CD4-positive, alpha-beta memory T cell (primary cell): ENCODE measurements at places on chromosomes 16 and 17. TPM values are rescaled to one million over a fixed set of nuclear protein-coding genes. Genes with fewer than 3 reads are reported as not detected.

Gene C16orf89
- not detected for total RNA-seq

Gene NPLOC4
- total RNA-seq: 105 TPM

- DNase-seq: no peak
These were observed 4.1 kb downstream of the USP31 start for GRCh38 chr16:23145186-23145585.

Gene NOXO1
- total RNA-seq: 0.47 TPM

- DNase-seq: no peak
These were observed 3.4 kb upstream of the RASD1 start for GRCh38 chr17:17499402-17500145.

- no peak for DNase-seq
These were observed 8.7 kb downstream of the EIF1 start for GRCh38 chr17:41697122-41697962.

GRCh38 chr17:67421869-67422273 is 44.8 kb downstream of the PITPNC1 start:
- peak; percentile 89 for DNase-seq

- no peak for DNase-seq
These were observed 8.8 kb downstream of the NFATC3 start for GRCh38 chr16:68093816-68094613.

Gene MEOX1
- 2.1 TPM for total RNA-seq

- no peak for DNase-seq
These were observed 410.1 kb downstream of the NPIPA8 start for GRCh38 chr16:17926461-17926860.

DNA sequence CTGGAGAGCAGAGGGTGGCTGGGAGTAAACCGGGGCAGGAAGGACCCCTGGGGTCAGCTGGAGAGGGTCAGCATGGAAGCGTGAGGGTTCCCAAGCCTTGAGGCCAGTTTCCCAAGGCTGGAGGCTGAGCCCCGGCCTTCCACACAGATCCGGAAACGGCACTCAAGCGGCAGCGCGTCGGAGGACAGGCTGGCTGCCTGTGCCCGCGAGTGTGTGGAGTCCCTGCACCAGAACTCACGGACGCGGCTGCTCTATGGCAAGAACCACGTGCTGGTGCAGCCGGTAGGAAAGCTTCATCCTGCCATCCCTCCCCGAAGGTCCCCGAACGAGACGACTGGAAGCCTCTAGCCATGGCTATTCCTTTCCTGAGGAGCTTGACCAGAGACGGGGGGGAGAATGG is 26.0 kb downstream of the SGSM2 start:
- no peak for DNase-seq

Gene TP53I13
- 158 TPM for total RNA-seq

Gene TMIGD1
- not detected for total RNA-seq

GRCh38 chr16:51579652-51580360 is 428.7 kb upstream of the SALL1 start:
- no peak for DNase-seq

Gene INPP5K
- total RNA-seq: 78.5 TPM

DNA sequence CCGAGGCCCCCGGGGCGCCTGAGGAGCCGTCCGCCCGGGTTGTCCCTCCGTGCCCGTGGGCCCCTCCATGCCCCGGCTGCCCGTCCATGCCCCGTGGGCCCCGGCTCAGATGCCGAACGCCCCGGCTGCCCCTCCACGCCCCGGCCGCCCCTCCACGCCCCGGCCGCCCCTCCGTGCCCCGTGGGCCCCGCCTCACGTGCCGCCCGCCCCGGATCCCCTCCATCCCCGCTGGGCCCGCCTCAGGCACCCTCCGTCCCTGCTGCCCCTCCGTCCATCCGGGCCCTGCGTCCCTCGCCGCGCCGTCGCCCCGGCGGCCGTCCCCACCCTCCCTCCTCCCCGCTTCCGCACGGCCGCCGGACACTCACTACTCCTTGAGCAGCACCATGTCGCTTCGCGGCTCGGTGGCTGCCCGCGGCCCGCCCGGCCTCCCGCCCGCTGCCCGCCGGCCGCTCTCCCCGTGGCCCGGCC is 382 bp downstream of the PITPNA start:
- no peak for DNase-seq
